ENCODE measurements at places on chromosomes 3 and 15. TPM values are rescaled to one million over a fixed set of nuclear protein-coding genes. Genes with fewer than 3 reads are reported as not detected.

- DNase-seq: no peak
These were observed 122.3 kb upstream of the BHLHE40 start for GRCh38 chr3:4856986-4857385.

The CPNE9 gene
- not detected for total RNA-seq

DNA sequence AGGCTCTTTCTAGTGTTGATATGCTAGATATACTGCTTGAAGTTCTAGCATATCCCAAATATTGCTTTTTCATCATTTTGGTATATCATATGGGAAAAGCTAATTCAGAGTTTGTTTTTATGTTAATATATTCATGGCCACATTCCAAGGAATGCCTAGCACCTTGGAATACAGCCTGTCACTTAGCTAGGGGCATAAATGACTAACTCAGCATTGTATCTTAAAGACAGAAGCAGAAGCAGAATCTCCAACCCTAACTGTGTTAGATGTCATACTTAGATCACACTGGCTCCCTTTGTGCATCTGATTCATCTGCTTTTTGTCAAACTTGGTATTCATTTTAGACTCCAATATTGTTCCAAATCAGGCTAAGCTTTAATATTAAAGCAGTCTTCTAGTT lies 130.8 kb upstream of the TSPAN3 start:
- DNase-seq: no peak

DNA sequence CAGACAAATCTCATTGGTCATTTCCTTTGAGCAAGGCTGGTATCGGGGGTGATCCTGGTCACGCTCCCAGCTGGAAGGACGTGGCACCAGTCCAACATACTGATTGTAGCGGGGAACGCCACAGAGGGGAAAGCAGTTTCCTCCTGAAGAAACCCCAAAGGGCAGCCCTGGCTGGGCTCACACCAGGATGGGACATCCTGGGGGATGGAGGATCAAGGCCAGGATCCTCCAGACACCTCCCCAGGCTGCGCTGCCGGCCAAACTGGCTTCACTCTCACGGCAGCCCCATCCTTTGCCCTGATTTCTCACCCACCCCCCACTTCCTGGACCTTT lies 36.6 kb downstream of the MUC20 start:
- DNase-seq: no peak

- DNase-seq: no peak
These were observed 120.8 kb downstream of the SLCO3A1 start for GRCh38 chr15:91974321-91974720.

GRCh38 chr15:48423896-48424475 lies 92.8 kb downstream of the DUT start:
- no peak for DNase-seq

The SERINC4 gene
- total RNA-seq: 0.14 TPM

The SI gene
- total RNA-seq: not detected

DNA sequence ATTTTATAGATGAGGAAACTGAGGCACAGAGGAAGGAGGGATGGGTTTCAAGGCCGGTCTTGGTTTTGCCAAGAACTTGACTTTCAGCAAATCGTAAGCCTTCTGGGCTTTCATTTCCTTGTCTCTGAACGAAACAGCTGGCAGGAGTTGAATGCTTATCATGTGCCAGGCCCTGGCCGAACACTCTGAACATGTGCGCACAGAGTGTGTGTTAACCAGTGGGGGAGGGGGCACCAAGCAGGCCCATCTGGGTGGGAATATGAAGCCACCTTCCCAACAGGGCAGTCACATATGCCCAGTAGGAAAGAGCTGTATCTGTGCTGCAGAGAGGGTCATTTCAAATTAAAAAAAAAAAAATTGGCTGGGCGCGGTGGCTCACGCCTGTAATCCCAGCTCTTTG lies 29.3 kb downstream of the ZNF710 start:
- DNase-seq: no peak

- no peak for DNase-seq
These were observed 127.2 kb downstream of the EBLN2 start for GRCh38 chr3:73188707-73189106.

Data from activated naive CD4-positive, alpha-beta T cell treated with anti-CD3 and anti-CD28 coated beads for 36 hours (primary cell).